ENCODE measurements at places on chromosomes 2 and 18. TPM values are rescaled to one million over a fixed set of nuclear protein-coding genes. Genes with fewer than 3 reads are reported as not detected.

DNA sequence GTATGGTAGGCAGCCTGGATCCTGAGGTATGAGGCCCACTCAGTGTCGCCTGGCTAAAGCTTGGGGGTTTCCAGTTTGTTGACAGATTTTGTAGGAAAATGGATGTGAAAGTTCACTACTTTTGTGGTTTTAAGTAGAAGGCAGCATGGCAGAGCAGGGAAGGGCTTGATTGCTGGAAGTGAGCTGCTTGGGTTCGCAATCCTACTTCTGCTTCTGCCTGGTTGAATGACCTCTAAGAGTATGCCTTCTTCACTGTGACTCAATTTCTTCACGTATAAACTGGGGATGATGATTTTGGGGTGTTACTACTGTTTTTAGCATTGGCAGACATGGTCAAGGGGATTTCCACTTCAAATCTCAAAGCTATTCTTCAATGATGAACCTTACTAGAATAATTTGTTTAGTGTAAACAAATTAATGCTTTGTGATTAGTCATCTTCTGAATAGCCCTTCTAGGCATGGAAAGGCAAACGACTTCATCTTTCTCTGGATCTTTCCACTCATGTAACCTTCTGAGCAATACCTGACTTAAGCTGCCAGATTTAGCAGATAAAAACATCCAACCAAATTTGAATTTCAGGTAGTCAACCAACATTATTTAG lies 13.2 kb downstream of the BMP10 start:
- ATAC-seq, result no peak

The IL36RN gene
- 0.69 TPM for total RNA-seq

The GKN1 gene
- not detected for total RNA-seq

GRCh38 chr2:236014408-236015131 lies 153.6 kb downstream of the GBX2 start:
- no peak for ATAC-seq

The LAMA1 gene
- total RNA-seq, result 2.3 TPM

DNA sequence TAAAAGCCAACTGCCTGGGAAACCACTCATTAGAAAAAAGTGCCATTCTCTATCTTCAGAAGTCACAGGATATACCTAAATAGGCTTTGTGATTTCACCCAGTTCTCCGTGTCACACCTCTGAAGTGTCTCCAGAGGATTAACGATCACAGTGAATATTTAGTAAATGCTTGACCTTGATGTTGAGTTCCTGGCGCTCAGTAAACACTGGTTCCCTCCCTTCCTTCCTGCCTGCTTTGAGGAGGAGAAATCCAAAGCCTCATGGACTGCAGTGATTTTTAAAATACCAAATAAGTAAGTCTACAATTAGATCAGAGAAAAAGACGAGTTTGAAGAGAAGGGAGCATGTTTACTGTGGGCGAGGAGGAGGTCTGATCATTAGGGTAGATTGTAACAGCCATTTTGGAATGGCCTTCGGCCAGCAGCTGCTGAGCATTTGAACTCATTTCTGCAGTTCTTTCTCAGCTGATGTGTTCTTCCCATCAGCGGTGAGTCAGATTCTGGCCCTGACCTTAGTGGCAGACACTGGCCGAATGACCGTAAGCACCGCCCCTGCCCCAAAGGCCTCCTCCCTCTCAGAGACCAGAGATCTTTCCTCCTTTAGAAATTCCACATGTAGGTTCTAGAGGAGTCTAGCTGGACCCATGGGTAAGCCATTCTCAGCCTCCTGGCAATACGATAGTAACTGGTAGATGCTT lies 62.1 kb upstream of the SLC16A14 start:
- peak; percentile 49 for ATAC-seq

- no peak for ATAC-seq
These were observed 25.0 kb downstream of the SPP2 start for GRCh38 chr2:234075518-234075915.

DNA sequence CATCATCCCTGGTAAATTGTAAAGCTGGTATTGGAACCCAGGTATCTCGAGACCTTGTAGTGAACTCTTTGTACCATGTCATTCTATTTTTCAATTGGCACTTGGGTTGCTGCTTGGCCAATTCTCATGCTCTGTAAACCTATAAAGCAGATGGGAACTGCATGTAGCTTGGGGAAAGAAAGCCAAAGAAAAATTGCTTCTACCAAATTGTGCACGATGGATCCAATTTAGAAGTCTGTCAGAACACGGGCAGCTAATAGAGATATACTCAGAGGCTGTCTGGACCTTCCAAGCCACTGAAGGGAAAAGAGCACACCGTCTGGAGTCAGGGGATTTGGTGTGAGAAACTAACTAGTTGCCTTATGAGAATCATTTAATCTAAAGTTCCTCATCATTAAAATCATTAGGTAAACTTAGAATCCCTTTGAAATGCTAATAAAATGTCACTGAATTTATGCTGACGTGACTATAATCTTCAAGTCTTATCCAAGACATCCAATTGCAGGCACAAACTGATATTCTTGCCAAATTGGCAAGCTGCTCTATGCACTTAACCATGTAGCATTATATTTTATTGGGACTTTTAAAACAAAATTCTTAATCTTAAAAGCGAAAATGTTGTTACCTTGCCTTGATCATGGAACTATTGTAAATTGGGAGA lies 206.8 kb downstream of the DCC start:
- ATAC-seq, result no peak
